Heart left ventricle (tissue), 16 donors: ENCODE measurements at places on chromosomes 1 and 21. TPM values are rescaled to one million over a fixed set of nuclear protein-coding genes. Genes with fewer than 3 reads are reported as not detected.

- H3K27me3 ChIP-seq, result no peaks in the 10 kb centered on the region
- H3K36me3 ChIP-seq, result peaks cover 91% of the 10 kb centered on the region
- no peak overlapping the region for H3K4me3 ChIP-seq
- DNase-seq, result no peak
- H3K4me1 ChIP-seq, result peaks cover 7% of the 10 kb centered on the region
- H3K27ac ChIP-seq, result no peak overlapping the region
Measured at GRCh38 chr1:109922326-109922725, 11.7 kb downstream of the CSF1 start.

DNA sequence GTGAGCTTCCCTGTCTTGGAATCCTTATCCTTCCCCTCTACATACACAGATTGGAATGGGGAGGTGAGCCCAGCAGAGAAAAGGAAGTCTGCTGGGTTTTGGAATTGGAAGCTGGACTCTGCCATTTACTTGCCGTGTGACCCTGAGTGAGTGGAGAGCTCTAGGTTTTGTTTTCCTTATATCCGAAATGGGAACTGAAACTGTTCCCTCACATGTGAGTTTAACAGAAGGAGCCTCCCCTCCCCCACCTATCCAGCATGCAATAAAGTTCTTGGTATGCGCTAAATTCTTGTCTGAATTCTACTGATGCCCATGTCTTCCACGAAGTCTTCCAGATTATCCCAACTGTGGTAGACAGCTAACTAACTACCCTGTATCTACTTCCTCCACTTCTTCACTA is 58.7 kb downstream of the NENF start:
- no peak overlapping the region for H3K4me3 ChIP-seq
- peaks cover 46% of the 10 kb centered on the region for H3K4me1 ChIP-seq
- no peaks in the 10 kb centered on the region for H3K36me3 ChIP-seq
- no peaks in the 10 kb centered on the region for H3K27me3 ChIP-seq
- H3K27ac ChIP-seq, result no peak overlapping the region

DNA sequence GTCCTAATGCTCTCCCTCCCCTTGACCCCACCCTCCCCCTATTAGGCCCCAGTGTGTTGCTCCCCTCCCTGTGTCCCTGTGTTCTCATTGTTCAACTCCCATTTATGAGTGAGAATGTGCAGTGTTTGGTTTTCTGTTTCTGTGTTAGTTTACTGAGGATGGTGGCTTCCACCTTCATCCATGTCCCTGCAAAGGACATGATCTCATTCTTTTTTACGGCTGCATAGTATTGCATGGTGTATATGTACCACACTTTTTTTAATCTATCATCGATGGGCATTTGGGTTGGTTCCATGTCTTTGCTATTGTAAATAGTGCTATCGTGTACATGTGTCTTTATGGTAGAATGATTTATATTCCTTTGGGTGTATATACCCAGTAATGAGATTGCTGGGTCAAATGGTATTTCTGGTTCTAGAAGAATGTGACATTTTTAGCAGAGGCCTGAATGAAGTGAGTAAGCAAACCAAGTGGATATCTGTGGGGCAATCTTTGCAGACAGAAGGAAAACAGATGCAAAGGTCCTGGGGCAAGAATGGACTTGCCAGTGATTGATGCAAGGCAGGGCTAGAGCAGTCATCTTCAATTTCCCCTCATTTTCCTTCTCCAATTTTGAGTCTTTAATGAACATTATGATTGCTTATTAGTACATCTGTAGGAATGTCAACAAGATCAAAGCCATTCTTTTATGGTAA is 50.2 kb downstream of the UBE4B start:
- H3K4me1 ChIP-seq, result no peaks in the 10 kb centered on the region
- no peak overlapping the region for H3K4me3 ChIP-seq
- DNase-seq, result no peak
- H3K36me3 ChIP-seq, result peaks cover 16% of the 10 kb centered on the region
- H3K27ac ChIP-seq, result no peak overlapping the region

DNA sequence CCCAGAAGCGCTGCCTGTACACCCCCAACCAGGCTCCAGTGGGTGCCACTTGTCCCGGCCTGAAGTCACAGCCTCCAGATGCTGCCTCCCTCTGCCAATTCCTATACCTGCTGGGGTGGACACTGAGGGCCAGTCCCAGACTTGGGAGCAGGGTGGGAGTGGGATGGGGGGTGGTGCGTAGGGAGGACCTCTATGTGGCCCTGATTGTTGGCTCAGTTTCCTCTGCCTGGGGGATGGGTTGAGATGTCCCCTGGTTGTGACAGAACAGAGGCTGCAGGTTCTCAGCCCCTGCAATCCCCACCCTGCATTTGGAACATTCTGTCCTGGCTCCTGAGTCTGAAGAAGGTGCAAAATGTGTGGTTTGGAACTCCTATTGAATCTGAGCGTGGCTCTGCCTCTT is 27.2 kb downstream of the RAB7B start:
- no peak for DNase-seq
- H3K36me3 ChIP-seq, result no peaks in the 10 kb centered on the region
- no peak overlapping the region for H3K4me3 ChIP-seq
- H3K27ac ChIP-seq, result peak overlapping the region; percentile 67
- H3K4me1 ChIP-seq, result peaks cover 14% of the 10 kb centered on the region

- no peaks in the 10 kb centered on the region for H3K36me3 ChIP-seq
- H3K27ac ChIP-seq, result no peak overlapping the region
- DNase-seq, result no peak
- H3K4me1 ChIP-seq, result peaks cover 24% of the 10 kb centered on the region
Measured at GRCh38 chr1:232016616-232017015, 390.0 kb downstream of the DISC1 start.

GRCh38 chr1:229867726-229868125 is 199.3 kb upstream of the GALNT2 start:
- H3K27ac ChIP-seq, result no peak overlapping the region
- H3K4me3 ChIP-seq, result no peak overlapping the region
- DNase-seq, result no peak
- no peaks in the 10 kb centered on the region for H3K36me3 ChIP-seq
- H3K27me3 ChIP-seq, result no peaks in the 10 kb centered on the region

- H3K4me3 ChIP-seq, result no peak overlapping the region
- no peak overlapping the region for H3K27ac ChIP-seq
- no peak for DNase-seq
- H3K4me1 ChIP-seq, result no peaks in the 10 kb centered on the region
Measured at GRCh38 chr1:193658691-193659090, 472.3 kb upstream of the B3GALT2 start.

DNA sequence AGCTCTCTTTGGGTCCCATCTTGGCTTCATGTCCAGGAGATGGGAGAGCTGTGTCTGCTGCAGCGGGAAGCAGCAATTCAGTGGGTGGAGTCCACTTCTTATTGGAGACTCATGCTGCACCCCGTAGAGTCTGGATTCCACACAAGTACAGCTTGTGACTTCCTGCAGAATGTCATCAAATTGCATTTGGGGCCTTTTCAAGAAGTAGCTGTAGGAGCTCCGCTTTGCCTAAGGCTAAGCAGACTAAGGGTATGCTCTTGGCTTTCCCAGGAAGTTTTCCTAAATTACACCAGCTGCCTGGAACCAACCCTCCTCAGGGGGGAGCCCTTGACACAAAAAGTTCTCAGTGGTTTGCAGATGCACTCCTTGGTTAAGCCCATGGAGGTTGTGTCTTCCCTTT is 5.7 kb upstream of the MOB3C start:
- no peaks in the 10 kb centered on the region for H3K4me1 ChIP-seq
- no peak overlapping the region for H3K4me3 ChIP-seq
- no peak overlapping the region for H3K27ac ChIP-seq
- no peaks in the 10 kb centered on the region for H3K27me3 ChIP-seq
- no peaks in the 10 kb centered on the region for H3K36me3 ChIP-seq

DNA sequence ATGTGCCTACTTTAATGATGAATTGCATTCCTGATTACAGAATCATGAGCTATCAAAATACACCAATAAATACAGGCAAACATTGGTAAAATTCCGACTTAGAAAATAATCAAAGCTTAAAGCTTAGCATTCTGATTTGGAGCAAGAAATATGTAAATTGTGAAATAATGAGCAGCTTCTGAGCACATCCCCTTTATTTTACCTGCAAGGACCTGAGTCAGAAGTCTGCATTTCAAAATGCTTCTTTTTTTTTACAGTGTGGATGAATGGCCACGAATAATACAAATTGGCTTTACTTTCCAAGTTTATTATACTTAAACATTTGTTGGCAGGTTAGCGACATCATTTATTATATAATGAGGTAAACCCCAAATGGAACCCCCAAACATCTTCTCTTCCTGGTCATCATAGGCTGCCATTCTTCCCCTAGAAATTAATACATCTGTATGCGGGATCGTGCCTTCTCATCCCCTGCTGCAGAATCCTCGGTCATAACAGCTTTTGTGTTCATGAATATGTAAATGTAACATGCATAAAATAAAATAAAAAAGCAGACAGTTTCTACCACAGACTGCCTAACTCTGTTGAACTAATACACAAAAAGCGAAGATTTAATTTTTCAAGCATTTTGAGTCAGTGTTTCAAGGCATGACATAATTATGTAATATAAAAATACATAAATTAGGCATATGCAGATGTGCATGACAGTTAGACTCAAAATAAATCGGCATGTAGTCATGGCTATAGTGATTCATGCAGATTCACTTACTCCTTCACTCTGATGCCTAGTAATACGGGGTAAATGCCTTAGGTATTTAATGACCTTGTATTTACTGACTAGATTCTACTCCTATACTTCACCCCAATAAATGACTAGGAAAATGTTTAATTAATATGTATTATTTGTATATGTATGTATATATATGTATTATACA is 339.7 kb downstream of the USP25 start:
- DNase-seq, result no peak
- H3K27ac ChIP-seq, result no peak overlapping the region
- H3K36me3 ChIP-seq, result no peaks in the 10 kb centered on the region
- H3K4me1 ChIP-seq, result no peaks in the 10 kb centered on the region

DNA sequence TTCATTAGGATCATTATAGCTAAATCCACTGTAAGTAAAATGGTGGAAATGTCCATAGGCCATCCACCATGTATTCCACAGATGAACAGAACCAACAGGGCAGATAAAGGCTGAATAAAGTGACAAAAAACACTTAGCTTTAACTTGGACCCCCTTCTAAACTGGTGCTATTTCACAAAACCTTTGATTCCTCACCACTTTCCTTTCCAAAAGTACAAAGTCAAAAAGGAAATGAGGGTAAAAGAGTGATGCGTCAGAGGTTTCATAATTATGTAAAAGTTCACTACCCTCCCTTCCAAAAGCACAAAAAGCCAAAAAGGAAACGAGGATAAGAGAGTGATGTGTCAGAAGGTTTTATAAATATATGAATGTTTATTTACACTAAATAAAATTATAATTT is 172.2 kb downstream of the TBX15 start:
- H3K4me3 ChIP-seq, result no peak overlapping the region
- H3K27me3 ChIP-seq, result no peaks in the 10 kb centered on the region
- H3K27ac ChIP-seq, result no peak overlapping the region
- no peaks in the 10 kb centered on the region for H3K4me1 ChIP-seq

DNA sequence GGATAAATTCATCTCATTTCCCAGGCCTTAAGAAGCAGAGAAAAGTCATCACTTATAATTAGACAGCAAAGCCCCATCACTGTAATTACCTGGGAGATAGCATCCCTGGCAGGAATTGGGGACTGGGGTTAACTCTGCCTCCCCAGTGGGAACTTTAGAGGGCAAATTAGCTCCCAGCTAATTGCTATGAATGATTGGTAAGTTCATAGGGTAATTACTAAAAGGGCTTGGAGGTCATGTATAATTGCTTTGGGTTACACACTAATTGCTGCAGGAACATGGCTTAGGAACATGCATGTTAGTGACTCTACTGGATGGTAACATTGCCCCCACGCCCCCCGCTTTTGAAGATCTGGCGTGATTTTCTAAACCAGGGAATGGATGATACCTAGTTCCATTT is 64.8 kb downstream of the UBE2T start:
- no peak overlapping the region for H3K4me3 ChIP-seq
- H3K27me3 ChIP-seq, result no peaks in the 10 kb centered on the region
- no peak for DNase-seq
- H3K4me1 ChIP-seq, result no peaks in the 10 kb centered on the region
- H3K36me3 ChIP-seq, result no peaks in the 10 kb centered on the region

DNA sequence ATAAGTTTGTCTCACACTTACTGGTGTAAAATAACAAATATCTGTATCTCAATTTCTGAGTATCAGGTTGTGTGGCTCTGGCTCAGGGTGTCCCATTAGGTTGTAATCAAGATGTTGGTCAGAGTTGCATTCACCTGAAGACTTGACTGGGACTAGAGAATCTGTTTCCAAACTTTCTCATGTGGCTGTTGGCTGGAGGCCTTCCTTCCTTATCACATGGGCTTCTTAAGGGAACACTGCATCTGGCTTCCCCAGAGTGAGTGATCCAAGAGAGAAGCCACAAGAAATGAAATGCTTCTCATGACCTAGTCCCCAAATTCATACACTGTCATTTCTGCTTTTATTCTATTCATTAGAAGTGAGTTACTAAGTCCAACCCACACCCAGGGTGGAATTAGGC is 568.4 kb upstream of the CAMK1G start:
- DNase-seq, result no peak
- H3K27me3 ChIP-seq, result no peaks in the 10 kb centered on the region
- no peaks in the 10 kb centered on the region for H3K4me1 ChIP-seq
- H3K4me3 ChIP-seq, result no peak overlapping the region
- no peaks in the 10 kb centered on the region for H3K36me3 ChIP-seq

DNA sequence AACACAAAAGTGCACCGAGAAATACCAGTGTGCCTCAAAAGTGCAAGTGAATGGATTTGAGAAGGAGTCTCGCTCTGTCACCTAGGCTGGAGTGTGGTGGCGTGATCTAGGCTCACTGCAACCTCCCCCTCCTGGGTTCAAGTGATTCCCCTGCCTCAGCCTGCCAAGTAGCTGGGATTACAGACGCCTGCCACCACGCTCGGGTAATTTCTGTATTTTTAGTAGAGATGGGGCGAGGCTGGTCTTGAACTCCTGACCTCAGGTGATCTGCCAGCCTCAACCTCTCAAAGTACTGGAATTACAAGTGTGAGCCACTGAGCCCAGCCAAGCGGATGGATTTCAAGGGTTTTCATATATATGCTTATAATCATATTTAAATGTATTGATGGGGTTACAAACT is 35.8 kb downstream of the PRRX1 start:
- no peak for DNase-seq
- no peaks in the 10 kb centered on the region for H3K27me3 ChIP-seq
- peak overlapping the region; percentile 65 for H3K27ac ChIP-seq

DNA sequence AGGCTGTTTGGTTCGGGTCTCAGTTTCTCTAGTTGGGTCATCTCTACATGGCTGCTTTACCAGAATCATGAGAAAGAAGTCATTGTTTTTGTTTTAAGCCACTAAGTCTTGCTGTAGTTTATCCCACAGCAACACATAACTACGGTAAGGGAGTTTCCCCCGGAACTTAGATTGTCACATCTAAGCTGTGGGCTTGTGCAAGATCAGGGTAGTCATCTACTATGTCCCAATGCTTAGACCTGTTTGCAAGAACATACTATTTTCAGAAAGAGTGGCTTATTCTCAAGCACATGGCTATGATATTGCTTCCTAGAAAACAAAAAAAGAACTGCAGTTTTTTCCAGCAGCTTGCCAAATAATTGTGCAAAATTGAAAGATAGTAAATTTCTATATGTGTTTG is 18.0 kb upstream of the OLIG2 start:
- H3K27ac ChIP-seq, result no peak overlapping the region
- no peaks in the 10 kb centered on the region for H3K4me1 ChIP-seq
- H3K4me3 ChIP-seq, result no peak overlapping the region

- H3K4me3 ChIP-seq, result no peak overlapping the region
- no peaks in the 10 kb centered on the region for H3K36me3 ChIP-seq
- no peak overlapping the region for H3K27ac ChIP-seq
- H3K27me3 ChIP-seq, result no peaks in the 10 kb centered on the region
- H3K4me1 ChIP-seq, result no peaks in the 10 kb centered on the region
Measured at GRCh38 chr21:34365809-34366208, 2.0 kb downstream of the KCNE2 start.

Gene TMEM54
- 7.5 TPM for total RNA-seq

Gene C8B
- total RNA-seq, result not detected

Gene ZNF124
- 9.9 TPM for total RNA-seq

Gene SPRR2B
- total RNA-seq, result not detected
